Hematopoietic multipotent progenitor cell treated with erythropoietin and hydrocortisone succinate and interleukin-3 and kit ligand, for 15 days (in vitro differentiated cells): ENCODE measurements at places on chromosomes 1 and 21.

- no peak for DNase-seq
These were observed 308.6 kb downstream of the MATN1 start for GRCh38 chr1:30414851-30415165.

GRCh38 chr1:14242123-14242522 lies 356.4 kb upstream of the KAZN start:
- no peak for DNase-seq

GRCh38 chr1:44685881-44686280 lies 11.4 kb downstream of the ARMH1 start:
- no peak for DNase-seq

DNA sequence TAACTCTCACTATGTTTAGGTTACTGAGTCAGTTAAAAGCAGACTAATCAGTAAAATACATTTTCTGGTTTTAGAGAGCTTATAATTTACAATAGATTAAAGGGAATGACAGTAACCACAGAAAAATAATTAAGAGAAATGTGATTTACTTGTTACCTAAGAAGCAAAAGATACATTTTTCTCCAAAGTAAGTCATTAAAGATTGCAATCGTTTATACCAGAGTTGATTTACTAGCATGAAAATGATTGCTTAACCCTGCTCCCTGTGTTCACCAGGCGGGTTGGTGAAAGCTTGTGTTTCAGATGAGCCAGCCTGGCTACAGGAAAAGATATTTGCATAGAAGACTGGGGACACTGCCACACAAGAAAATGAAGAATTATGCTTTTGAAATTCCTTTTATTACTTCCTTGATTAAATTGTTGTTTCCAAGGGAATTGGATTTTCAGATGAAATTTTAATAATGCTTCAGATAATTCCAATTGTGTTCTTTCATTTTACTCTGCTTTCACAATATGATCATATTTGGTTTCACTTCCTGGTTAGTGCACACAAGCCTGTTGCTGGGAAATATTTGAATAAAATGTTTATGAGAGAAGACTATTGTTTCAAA lies 27.9 kb downstream of the LRRC8B start:
- DNase-seq, result no peak

DNA sequence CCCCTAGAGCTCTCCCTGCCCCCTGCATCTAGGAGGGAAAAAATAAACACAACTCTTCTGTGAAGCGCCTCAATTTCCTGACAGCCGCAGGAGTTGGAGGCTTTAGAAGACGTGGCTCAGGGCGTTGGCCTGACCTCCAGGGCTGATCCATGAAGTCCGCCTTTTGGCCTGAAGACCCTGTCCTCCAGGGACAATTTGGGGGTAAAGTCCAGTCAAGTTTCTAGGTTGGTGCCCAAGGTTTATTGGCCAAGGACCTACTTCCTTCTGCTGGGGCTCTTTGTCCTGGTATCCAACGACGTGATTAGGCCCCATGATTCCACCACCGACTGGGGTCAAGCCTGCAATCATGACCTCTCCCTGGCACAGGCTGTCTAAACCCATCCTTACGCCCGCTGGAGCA lies 54.9 kb downstream of the PTPRF start:
- no peak for DNase-seq
